ENCODE measurements at places on chromosomes 1 and 21. TPM values are rescaled to one million over a fixed set of nuclear protein-coding genes. Genes with fewer than 3 reads are reported as not detected.

GRCh38 chr1:14474856-14475255 lies 123.6 kb upstream of the KAZN start:
- DNase-seq: no peak

GRCh38 chr1:208110296-208110695 lies 133.9 kb downstream of the PLXNA2 start:
- no peak for DNase-seq

DNA sequence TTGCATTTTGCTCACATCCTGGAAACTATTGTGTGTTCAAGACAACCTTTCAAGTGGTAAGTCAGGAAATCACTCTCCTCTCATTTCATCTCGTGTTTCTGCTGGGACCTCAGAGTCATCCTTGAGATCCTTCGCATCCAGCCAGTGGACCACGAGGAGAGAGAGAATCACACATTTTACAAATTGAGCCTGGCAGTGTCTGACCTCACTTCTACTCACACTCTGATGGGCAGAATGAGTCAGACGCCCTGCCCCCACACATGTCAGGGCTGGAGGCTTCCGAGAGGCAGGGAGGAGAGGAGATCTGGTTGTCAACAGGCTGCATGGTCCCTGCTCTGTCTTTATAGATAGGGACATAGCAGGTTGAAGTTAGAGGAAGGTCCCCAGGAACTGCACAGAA lies 509.7 kb downstream of the AJAP1 start:
- no peak for DNase-seq

The KIF17 gene
- 3.0 TPM for polyA plus RNA-seq

- DNase-seq: no peak
These were observed 36.6 kb downstream of the WNT3A start for GRCh38 chr1:228043281-228043848.

The TMEM61 gene
- not detected for polyA plus RNA-seq

DNA sequence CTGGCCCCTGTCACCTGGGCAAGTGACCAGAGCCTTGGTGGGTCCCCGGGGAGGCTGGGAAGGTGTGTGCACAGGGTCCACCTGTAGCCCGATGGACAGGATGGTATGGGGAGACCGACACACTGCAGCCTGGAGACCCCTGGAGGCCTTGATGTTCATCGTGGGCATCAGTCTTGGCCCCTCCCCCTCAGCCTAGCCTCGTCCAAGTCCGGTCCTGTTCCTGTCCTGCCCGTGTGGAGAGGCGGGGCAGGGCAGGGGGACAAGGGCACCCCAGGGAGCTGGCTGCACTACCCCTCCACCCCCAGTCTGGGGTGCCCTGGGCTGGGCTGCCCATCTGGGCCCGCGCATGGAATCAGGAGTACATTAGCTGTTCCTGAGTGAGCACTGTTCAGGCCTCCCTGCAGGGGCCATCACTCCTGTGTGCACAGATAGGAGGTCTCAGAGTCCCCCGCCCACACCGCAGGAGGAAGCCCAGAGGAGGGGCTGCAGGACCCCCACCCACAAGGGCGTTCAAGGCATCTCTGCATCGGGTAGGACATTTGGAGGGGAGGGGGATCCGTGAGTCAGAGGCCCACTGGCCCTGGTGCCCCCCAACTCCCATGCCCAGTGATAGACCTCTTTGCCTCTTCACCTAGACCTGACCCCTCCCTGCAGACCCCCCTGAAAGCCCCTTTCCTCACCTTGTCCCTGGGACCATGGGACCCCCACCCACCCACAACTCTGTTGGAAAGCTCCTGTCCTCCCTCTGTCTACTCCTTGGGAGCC lies 63.2 kb downstream of the WNT9A start:
- DNase-seq: no peak

The TTC22 gene
- not detected for polyA plus RNA-seq

The SPRR1B gene
- not detected for polyA plus RNA-seq

DNA sequence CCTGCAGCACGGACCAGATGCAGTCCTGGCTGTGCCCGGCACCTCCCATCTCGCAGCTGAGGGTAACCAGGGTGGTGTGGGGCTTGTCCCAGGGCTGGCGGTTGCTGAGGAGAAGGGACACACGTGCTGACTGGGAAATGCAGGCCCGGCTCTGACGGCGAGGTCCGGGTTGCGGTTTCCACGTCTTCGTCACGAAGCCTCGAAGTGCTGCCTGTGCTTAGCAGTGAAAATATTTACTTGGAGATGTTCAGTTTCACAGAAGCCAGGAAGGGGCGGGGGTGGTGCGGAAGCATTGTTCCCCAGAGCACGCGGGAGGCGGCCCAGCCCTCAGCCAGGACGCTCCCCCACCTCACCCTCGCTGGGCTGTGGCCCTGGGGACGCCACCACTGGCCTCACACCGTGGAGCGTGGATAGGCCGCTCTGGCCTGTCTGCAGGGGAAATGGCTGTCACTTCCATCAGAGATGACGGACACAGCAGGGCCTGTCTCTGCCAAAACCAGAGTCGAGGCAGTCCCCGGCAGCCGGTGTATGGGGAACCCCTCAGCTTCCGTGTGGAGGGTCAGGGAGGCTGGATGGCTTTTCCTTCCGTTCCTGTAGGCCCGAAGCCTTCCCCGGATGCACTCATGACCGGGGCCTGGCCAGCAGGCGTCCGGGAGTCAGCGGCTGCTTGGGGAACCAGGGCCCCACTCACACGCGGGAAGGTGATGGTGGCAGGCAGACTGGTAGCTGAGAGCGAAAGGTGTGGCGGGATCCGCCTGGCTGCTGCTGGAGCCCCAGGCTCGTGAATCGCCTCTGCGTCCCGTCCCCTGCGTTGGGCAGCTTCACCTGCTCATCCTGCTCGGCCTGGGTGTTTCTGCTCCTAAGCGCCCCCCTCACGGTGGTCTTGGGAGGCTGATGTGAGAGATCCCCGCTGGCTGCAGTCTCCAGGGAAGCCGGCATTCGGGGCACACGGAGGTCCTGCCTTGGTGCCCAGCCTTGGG lies 14.7 kb upstream of the POFUT2 start:
- no peak for DNase-seq

- peak; percentile 26 for DNase-seq
These were observed 941 bp downstream of the ARNT start for GRCh38 chr1:150875197-150876118.

The PCNT gene
- 7.4 TPM for polyA plus RNA-seq

The LRRC71 gene
- 1.8 TPM for polyA plus RNA-seq

- DNase-seq: no peak
These were observed 114.3 kb downstream of the NMNAT2 start for GRCh38 chr1:183303901-183304300.

The MYOC gene
- polyA plus RNA-seq: 2.0 TPM

The S100A14 gene
- 0.40 TPM for polyA plus RNA-seq

The GPR37L1 gene
- polyA plus RNA-seq: not detected

GRCh38 chr1:11518016-11518701 lies 39.2 kb downstream of the DISP3 start:
- DNase-seq: no peak

DNA sequence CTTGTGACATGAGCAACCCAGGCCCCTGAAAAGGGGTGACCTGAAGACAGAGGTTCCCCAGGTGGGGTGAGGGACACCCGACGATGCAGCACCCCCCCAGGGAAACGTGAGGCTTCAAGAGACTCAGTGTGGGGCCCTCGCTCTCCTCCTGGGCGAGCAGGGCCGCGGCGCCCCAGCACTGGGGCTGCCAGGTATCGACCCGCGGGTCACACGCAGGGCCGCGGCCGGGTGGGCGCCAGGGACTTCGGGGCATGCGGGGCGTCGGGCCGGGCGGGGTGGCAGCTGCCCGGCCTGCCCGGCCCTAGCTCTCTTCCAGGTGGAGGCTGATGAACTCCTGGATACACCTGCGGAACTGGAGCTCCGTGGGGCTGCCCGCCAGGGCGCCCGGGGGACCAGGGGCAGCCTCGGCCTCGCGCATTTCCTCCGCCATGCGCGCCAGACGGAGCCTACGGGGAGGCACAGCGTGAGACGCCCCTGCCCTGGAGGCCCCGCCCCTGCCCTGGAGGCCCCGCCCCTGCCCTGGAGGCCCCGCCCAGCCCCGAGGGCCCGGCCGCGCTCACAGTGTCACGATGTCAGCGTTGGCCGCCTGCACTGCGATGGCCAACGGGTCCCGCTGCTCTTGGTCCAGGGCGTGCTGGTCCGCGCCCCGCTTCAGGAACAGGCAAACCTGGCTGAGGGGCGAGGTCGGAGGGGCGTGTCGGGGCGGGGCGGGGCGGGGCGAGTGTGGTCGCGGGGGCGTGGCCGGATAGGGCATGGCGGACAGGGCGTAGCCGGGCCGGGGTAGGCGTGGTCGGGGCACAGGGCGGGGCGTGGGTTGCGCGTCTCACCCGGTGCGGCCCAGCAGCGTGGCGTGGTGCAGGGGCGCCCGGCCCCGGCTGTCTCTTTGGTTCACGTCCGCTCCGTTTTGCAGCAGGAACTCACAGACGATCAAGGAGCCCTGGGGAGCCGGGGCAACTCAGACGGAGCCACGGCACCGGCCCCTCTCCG lies 13.3 kb downstream of the SCNN1D start:
- no peak for DNase-seq

GRCh38 chr21:45926281-45926680 lies 55.3 kb upstream of the COL6A1 start:
- DNase-seq: no peak

- DNase-seq: no peak
These were observed 751.3 kb upstream of the NEGR1 start for GRCh38 chr1:73033640-73034039.

The FAM151A gene
- polyA plus RNA-seq: not detected

DNA sequence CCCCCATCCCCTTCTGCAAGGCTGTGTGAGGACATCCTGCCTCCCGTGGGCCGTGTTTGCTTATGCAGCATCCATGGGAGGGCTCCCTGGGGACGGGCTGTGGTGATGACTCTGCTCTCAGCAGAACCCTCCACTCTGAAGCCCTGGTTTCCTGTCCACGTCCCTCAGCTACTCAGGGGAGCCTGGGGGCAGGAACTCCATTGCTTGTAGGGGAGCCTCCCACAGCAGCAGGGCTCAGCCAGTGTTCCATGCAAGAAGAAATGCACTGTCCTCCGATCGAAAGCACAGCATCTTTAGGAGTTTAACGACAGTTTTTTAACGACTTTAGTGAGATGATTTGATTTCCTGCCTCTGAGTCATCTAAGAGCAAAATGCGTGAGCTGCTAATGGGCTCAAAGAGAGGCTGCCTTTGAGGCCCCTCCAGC lies 8.3 kb upstream of the KCNAB2 start:
- DNase-seq: no peak

The LRRC52 gene
- not detected for polyA plus RNA-seq
